ENCODE measurements at places on chromosomes 12 and 14. TPM values are rescaled to one million over a fixed set of nuclear protein-coding genes. Genes with fewer than 3 reads are reported as not detected.

- no peak for DNase-seq
Measured at GRCh38 chr14:32310876-32311275, 18.2 kb upstream of the AKAP6 start.

SLC5A8 gene
- polyA plus RNA-seq, result not detected

NOVA1 gene
- polyA plus RNA-seq, result 2.7 TPM

- DNase-seq, result no peak
Measured at GRCh38 chr12:5480938-5481303, 49.0 kb downstream of the NTF3 start.

HCAR3 gene
- 0.05 TPM for polyA plus RNA-seq

- DNase-seq, result peak; percentile 55
Measured at GRCh38 chr14:53894456-53894855, 62.2 kb downstream of the BMP4 start.

PLEKHG7 gene
- not detected for polyA plus RNA-seq

AKAP5 gene
- 0.06 TPM for polyA plus RNA-seq

KIF5A gene
- 0.05 TPM for polyA plus RNA-seq

DNA sequence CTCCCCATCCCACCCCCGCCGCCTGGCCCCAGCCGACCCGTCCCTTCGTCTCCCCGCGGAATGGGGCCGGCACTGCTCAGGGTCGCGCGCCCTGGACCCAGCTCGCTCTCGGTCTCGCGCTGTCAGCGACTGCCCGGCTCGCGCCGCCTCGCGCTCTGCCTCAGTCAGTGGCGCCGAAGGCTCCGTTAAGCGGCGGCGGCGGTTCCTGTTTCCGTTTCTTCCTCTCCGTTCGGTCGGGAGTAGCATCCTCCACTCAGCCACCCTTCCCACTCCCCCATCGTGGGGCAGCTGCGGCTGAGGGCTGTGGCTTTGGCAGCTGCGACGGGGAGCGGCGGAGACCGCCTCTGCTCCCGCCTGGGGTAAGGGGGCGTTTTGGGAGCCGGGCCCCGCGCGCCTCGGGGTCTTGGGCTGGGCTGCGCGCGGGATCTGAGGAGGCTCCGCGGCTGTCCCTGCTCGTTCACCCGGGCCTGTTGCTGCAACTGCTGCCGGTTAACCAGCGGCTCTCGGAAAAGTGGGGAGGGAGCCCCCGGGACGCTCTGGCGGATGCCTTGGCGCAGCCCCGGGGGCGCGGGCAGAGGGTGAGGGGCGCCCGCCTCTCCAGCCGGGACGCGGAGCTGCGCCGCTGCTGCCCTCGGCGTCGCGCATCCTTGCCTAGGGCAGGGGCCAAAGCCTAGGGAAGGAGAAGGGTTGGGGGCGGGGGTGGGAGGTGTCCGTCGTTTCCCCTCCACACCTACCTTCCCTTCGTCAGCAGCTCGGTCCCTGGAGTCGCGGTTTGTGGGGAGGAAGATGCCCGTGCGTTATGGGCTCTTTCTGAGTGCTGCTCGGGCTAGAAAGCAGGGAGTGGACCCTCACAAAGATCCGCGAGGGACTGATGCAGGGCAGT, 567 bp downstream of the FUT8 start:
- DNase-seq, result peak; percentile 65

C3AR1 gene
- polyA plus RNA-seq, result 0.70 TPM

CD163L1 gene
- 2.8 TPM for polyA plus RNA-seq

TGM1 gene
- 2.1 TPM for polyA plus RNA-seq

FAM216A gene
- 11.6 TPM for polyA plus RNA-seq

All from endothelial cell of umbilical vein (primary cell).